ENCODE measurements at places on chromosomes 13 and 19.

DNA sequence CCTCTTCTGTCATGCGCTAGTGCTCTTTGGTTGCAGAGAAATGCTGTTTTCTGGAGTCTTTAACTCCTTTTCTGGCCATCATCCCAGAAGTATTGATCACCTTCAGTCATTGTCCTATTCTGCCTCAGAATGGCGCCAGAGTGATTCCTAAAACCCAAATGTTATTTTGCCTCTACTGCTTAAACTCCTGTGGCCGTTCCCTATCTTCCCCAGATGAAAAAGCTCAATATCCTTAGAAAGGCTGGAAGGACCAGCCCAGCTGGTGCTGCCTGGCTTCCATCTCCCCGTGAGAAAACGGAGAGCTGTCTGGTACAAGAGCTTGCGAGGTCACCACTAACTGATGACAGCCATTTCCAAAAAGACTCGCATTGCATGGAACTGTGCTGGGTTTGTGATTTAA is 179.1 kb downstream of the RBM26 start:
- DNase-seq, result no peak

- no peak for DNase-seq
Measured at GRCh38 chr13:24147570-24147963, 13.0 kb upstream of the SPATA13 start.

GRCh38 chr13:31878495-31878894 is 139.2 kb downstream of the RXFP2 start:
- DNase-seq, result no peak

DNA sequence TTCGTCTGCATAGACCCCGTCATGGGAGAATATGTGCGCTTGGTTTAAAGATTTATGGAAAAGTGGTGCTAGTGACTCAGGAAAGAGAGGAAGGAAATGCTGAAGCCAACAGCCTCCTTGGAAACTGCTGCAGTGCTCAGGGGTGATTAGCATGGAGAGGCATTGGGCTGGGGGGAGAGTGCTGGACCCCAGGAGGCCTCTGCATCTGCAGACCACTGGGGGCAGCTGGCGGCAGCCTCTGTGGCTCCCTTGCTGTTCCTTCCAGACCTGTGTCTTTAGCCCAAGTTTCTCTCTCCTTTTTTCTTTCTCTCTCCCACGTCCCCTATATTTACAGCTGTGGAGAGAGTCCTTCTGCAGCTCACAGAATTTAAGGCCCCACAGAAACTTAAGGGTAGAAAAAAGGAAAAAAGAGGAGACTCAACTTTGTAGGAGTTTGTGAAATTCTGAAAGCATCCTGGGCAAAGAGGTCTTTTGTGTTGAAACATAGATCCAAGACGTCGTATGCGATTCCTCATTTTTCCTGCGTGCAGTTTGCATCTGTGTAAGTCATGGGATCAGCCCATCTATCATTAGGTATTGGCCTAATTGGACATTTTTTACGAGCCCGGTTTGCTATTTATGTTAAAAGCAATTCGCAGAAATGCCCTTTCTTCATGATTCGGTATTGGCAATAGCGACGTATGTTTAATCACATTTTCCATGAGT is 116.2 kb upstream of the ZNF536 start:
- no peak for DNase-seq

DNA sequence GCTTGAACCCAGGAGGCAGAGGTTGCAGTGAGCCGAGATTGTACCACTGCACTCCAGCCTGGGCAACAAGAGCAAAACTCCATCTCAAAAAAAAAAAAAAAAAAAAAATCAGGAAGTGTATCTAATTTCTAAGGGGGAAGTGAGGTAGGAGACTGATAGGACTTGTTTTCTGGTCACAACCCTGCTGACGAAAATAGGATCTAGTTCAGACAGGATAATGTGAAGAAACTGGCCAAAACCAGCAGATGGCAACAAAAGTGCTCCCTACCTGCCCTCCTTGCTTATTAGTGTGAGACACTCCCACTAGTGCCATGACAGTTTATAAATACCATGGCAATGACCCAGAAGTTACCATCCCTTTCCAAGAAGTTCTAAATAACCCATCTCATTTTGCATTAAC is 36.0 kb upstream of the KPNA3 start:
- DNase-seq, result peak; percentile 36

GRCh38 chr13:27592865-27593264 is 27.5 kb downstream of the LNX2 start:
- no peak for DNase-seq

- peak; percentile 3 for DNase-seq
Measured at GRCh38 chr13:64662887-64663593, 2567.1 kb downstream of the PCDH9 start.

DNA sequence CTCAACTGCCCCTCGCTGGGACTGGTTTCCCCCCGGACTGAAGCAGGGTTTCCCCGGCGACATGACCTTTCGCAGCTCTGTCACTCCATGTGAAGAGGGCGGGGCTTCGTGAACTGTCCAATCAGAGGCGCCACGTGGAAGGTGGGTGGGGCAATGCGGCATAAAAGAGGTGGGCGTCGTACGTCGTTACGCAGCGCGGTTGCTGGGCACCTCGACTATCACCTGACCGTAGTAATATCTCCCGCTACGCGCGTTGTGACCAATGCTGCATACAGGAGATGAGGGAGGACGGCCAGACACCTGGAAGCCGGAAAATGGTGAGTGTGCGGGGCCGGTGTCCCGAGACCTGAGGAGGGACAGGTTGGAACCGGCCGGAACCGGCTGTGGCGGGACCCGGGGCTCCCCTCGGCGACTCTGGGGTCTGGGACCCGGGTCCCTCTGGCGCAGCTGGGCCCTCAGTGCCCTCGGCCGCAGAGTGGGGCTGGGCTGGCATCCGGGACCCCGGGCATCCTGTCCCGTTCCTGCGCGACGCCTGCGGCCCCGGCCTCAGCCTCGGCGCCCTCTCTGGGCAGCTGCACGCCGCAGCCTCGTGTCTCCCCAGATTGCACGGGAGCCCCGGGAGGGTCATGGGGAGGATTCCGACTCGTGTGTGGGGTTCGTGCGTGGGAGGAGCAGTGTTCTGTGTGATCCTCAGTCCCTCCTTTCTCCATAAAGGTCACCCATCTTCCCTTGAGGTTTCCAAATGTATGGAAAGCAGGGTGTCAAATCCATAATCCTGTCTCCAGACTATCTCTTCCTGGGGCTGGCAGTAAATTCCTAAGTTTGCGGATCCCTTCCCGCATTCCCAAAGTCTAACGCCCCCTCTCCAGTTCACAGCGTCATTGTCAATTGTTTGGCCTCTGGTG is 32.2 kb downstream of the ZNF136 start:
- no peak for DNase-seq

- no peak for DNase-seq
Measured at GRCh38 chr13:63408331-63409189, 1992.9 kb upstream of the PCDH20 start.

DNA sequence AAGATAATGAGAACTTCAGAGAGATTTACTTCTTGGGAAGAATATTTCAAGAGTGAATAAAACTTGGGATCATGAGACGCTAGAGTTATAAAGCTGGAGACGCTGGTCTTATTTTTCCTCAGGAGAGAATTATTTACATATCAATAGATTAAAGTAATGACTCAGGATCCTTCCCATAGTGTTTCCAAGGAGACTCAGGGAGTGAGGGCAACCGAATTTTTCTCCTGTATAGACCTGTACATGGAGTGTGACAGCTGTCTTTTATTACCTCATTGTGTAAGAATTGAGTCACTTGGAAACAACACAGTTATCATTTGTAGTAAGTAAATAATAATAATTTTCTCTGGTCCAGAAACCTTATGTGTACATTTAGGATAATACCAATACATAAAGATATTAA is 1905.5 kb downstream of the OLFM4 start:
- no peak for DNase-seq

DNA sequence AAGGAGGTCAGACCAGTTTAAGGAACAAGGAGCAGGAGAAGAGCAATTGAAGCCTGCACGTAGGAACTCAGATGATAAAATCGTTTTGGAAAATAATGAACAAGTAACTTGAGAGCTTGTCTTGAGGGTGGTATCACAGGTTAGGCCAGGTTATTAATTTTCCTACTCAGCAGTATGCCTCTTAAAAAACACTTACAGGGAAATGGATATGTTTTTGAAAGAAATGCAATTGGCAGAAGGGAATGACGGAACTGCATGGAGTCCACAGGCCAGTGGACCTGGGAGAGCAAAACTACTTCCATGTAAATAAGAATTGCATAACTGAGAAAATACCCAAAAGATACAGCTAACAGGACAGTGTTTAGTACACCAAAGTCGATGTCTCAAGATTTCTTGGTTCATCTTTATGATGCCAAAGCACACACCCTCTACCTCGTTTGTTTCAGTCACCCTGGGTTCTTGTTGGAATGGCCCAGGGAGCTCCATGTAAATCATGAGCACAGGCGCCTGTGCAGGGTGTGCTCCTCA is 35.2 kb downstream of the MBNL2 start:
- DNase-seq, result no peak

DNA sequence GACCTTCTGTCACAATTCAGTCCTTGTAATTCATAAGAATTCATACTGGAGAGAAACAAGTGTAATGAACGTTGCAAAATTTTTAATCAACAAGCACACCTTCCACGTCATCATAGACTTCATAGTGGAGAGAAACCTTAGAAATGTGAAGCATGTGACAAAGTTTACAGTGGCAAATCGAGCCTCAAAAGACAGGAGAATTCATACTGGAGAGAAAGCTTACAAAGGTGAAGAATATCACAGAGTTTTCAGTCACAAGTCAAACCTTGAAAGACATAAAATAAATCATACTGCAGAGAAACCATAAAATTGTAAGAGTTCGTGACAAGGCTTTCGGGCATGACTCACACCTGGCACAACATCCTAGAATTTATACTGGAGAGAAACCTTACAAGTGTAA is 24.6 kb downstream of the ZNF813 start:
- no peak for DNase-seq

DNA sequence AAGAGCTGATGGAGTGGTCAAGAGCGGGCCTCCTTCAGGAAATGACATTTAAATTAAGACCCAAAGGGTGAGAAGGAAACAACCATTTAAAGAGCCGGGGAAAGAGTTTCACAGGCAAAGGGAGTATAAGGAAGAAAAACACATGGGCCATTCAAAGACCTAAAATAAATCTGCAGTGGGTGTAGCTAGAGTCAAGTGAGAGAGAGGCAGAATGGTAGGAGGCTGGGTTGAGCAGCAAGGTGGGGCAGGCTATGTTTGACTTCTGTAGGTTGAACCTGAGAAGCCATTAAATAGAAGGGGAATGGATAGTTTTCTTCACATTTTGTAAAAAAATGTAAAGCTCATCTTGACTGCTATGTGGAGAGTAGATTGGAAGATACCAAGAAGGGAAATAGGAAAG is 183.8 kb downstream of the LACC1 start:
- no peak for DNase-seq

DNA sequence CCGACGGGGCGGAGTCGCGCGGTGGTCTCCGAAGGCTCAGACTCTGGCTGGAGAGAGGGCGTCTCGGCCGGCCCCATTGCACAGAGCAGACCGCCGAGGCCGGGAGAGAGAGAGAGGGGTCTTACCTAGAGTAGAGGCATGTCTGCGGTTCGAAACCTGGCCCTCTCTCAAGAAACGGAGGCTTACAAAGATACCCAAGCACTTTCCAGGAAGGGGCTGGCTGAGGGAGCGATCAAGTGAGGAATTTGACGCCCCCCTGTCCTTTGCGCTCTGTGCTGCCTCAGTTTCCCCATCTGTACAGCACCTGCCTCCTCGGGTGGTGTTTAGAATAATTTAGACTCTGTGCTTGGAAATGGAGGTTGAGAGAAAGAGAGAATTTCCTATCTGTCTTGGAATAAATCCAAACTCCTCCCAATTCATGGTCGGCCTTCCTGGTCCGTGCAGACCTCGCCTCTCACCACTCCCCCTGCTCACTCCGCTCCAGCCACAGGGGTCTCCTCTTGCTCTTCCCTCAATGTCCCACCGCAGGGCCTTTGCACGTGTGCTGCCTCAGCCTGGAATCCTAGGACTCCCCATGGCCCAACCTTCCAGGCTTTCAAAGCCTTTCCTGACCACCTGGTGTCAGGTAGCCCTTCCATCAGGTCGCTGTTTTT is 658 bp upstream of the ISOC2 start:
- DNase-seq, result no peak

- DNase-seq, result no peak
Measured at GRCh38 chr13:27199696-27200095, 28.1 kb upstream of the USP12 start.

GRCh38 chr13:48078251-48078656 is 16.6 kb downstream of the MED4 start:
- peak; percentile 55 for DNase-seq

DNA sequence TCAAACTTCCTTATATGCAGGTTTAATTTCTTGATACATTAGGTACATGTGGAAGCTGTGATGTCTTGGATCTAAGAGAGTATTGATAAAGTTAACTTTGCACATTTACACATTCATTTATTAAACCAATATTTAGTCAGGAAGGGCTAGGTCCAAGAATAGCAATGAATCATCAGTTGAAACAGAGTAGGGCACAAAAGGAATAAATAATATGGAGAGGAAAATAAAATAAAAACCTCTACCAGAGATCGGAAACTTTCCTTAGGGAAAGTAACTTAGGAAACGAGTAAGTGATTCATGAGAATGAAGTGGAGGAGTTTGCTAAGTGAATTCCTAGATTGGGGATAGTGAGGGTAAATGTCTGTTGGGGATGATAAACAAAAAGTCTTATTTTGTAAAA is 259.4 kb upstream of the DACH1 start:
- no peak for DNase-seq

- no peak for DNase-seq
Measured at GRCh38 chr13:27670861-27671260, 49.2 kb downstream of the POLR1D start.

DNA sequence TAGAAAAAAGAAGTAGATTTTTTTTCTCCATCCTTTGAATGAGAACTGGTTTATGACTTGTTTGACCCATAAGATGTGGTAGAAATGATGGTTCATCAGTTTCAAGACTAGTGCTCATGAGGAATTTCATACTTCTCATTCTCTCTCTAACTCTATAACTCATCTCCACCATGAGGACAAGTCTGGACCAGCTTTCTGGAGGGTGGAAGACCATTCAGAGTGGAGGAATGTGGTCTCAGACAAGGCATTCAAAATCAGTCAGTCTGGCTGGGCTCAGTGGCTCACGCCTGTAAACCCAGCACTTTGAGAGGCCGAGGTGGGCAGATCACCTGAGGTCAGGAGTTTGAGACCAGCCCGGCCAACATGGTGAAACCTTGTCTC is 3.5 kb upstream of the EID2 start:
- DNase-seq, result no peak

GRCh38 chr13:91721413-91721812 is 323.0 kb downstream of the GPC5 start:
- DNase-seq, result no peak

- DNase-seq, result no peak
Measured at GRCh38 chr19:18294467-18294864, 13.0 kb upstream of the JUND start.

DNA sequence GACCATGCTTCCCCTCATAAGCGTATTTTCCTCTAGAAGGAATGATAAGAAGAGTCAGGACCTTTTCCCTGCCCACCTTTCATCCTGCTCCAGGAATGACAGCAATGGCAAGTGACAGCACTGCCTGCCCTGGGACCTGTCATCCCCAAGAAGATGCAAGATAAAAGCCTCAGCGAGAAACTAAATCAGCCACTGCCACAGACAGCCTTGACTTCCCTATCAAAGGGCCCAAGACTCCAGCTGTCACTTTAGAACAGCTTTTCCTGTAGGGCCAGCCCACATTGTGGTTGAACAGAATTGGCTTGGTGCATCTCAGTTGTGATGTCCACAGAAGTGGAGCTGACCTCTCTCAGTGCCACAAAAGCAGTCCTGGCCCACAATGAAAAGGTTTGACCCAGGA is 1.1 kb downstream of the RAB8A start:
- peak; percentile 65 for DNase-seq

GRCh38 chr13:29182216-29182615 is 362.1 kb downstream of the MTUS2 start:
- no peak for DNase-seq

- DNase-seq, result no peak
Measured at GRCh38 chr13:36055366-36055765, 75.8 kb downstream of the DCLK1 start.
